ENCODE measurements at places on chromosomes 4 and X.

GRCh38 chrX:68387776-68388175 lies 45.5 kb downstream of the OPHN1 start:
- no peak for DNase-seq

DNA sequence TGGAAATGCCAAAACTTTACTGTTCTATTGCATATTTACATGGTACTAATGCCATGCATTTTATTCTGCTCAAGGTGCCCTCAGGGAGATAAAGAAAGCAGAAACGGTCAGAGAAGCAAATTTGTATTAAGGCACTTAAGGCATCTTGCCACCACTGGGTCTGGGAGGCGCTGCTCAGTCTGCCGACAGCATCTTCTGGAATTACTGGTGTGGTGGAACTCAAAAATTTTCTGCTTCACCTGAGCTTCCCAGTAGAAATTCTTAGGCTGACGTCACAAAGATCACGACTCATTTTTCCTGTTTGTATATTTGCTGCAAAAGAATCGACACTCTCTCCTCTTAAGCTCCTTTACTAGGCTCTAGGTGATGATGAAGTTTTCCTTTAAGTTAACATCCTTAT lies 3.0 kb downstream of the RASSF6 start:
- no peak for DNase-seq

DNA sequence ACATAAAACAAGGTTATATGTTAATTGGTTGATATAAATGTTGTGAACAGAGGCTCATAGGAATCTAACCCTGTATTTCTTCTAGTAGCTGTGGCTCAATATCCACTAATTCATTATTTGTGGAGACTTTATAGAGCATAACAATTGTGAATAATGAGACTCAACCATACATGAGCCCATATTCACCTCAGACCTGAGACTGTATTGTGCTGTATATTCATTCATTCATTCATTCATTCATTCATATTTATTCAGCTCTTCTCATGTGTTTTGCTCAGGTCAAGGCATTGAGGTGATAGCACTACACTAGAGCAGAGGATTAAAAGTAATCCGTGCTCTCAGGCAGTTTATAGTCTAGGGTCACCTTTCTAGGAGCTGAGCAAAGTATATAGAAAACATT lies 24.5 kb upstream of the ANXA3 start:
- no peak for DNase-seq

GRCh38 chr4:97367878-97368277 lies 775.4 kb downstream of the STPG2 start:
- DNase-seq: no peak

GRCh38 chr4:81335122-81335912 lies 120.3 kb upstream of the PRKG2 start:
- no peak for DNase-seq

Data from COR-L47 (cell line).